ENCODE measurements at places on chromosomes 11 and 22.

- no peak for DNase-seq
These were observed 62.4 kb upstream of the NNMT start for GRCh38 chr11:114233755-114234154.

DNA sequence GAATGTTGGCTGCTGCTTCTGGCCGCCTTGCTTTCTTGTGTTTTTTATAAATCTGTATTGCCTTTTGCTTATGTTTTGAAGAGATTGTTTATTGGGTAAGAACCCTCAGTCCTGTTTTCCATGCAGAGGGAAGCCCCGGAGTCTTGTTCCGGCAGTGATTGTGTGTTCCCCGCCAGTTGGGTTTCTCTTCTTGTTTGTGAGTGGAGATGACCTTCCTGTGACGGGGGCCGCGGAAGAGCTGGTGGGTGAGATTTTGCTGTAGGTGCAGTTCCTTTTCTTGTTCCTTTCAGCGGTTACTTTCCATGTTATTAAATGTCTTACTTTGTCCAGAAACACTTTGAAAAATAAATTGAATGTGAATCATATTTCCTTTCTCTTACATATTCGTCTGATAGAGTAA lies 8.3 kb downstream of the TBC1D22A start:
- DNase-seq, result no peak

GRCh38 chr11:47797633-47798032 lies 30.5 kb upstream of the FNBP4 start:
- DNase-seq, result no peak

GRCh38 chr11:12386745-12387144 lies 9.4 kb downstream of the PARVA start:
- DNase-seq, result no peak

- DNase-seq, result no peak
These were observed 28.1 kb downstream of the ME3 start for GRCh38 chr11:86644291-86644690.

DNA sequence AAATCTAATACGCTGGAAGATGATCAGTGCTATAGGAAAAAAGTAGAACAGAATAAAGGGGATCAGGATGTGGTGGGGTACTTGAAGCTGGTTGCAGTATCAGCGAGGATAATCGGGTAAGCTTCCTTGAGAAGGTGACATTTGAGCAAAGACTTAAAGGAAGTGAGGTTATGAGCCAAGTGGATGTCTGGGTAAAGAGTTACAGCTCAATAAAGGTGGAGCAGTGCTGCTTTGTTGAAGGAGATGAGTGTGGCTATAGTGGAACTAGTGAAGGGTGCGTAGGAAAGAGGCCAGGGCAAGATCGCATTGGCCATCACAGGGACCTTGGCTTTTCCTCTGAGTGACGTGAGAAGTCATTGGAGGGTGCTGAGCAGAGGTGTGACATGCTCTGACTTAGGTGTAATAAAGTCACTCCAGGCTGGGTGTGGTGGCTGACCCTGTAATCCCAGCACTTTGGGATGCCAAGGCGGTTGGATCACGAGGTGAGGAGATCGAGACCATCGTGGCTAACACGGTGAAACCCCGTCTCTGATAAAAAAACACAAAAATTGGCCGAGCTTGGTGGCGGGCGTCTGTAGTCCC lies 2.3 kb upstream of the SYVN1 start:
- no peak for DNase-seq

DNA sequence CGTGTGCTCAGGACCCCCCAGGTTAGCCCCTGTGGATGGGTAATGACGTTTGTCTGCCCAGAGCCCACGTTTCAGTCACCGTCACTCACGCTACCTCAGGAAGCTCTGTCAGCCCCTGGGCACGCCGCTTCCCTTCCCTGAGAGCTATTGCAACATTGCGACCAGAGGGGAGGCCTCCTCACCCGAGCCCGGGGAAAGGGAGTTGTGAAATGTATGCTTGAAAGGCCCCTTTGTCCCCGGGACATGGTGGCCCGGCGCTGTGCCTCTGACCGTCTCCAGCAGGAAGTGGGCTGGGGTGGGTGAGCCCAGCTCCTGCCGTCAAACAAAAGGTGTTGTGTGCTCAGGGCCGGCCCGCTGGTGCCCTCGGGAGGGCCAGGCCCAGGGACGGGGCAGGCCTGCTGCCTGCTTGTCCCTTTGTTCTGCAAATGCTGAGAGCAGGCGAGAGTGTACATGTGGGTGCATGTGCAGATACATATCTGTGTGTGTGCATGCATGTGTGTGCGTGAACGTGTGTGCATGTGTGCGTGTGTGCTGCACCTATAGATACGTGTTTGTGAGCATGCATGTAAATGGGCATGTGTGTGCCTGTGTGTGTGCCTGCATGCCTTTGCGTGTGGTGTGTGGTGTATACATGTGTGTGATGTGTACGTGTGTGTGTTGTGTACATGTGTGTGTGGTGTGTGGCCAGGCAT lies 1125.0 kb downstream of the BRD1 start:
- no peak for DNase-seq

- no peak for DNase-seq
These were observed 73.0 kb downstream of the CD44 start for GRCh38 chr11:35211952-35212351.

- DNase-seq, result no peak
These were observed 17.6 kb upstream of the TTC17 start for GRCh38 chr11:43341159-43341558.

DNA sequence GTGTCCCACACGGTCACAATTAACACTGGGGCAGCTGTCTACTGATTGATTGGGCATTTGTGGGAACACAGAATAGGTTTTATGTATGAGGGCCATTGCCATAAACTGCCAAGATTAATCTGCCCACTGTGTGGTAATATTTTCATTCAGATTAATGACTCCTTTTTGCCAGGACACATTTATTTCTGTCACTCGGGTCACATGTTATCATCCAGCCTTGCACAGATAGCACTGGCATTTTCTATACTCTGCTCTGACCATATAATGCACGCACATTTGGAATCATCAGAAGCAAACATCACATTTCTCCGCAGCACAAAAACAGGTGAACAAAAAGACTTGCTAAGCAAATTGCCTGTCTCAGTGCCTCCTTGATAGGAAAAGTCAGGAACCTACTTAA lies 138.3 kb downstream of the CADM1 start:
- no peak for DNase-seq

- DNase-seq, result peak; percentile 84
These were observed 662.5 kb upstream of the TENM4 start for GRCh38 chr11:80103142-80103859.

- DNase-seq, result no peak
These were observed 2.5 kb downstream of the RHBDD3 start for GRCh38 chr22:29265305-29265704.

- no peak for DNase-seq
These were observed at the start of gene TMEM184B for GRCh38 chr22:38272373-38273134. Gene TMEM184B (minus strand): TSS chr22:38273010. CDS start chr22:38247961, 25,049 bp downstream.

DNA sequence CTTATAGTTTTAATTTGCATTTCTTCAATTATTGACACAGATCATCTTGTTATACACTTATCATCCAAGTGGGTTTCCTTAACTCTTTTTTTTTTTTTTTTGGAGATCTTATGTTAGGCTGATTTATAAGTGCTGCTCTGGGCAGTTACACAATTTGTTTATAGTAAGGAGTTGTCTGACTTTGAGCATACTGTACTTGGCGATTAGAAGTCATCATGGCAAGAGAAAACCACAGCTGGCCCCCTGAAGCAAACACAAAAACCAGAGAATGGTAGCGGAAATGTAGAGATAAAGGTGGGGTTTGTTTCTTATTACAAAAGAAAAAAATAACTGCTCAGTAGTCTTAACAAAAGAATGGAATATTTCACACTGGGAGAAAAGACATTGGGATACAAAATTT lies 292.6 kb downstream of the SWAP70 start:
- no peak for DNase-seq

Measured in HS-27A (cell line).